ENCODE measurements at places on chromosomes 12 and 14.

DNA sequence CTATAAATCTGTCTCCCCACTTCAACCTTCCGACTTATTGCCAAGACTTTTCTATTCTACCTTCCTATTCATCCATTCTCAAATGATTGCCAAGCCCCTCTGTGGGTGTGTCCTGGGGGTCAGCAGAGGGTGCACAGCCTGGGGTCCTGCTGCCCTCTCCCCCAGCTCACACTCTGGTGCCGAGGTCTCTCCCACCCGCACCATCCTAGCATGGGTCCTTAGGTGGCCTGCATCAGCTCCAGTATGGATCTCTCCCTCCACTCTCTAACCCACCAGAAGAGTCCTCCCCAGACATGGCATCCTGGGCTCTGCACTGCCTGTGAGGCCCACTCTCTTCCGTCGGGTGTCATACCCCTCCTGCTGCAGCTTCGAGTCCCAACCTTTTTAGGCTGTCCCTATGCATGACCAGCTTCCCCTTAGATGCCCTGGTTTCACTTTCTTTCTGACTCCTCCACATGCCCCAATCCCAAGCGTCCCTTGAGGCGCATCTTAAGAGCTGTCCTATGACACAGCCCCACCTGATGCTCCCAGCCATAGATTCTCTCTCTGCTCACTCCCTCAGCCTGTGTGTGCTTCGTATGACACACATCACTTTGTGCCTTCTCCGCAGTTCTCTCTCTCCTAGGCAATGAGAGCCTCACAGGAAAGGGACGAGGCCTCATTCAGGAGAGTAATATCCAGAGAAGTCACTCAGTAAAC lies 43.9 kb downstream of the GIT2 start:
- DNase-seq: no peak

- no peak for DNase-seq
These were observed 4.7 kb upstream of the C1R start for GRCh38 chr12:7096979-7097378.

DNA sequence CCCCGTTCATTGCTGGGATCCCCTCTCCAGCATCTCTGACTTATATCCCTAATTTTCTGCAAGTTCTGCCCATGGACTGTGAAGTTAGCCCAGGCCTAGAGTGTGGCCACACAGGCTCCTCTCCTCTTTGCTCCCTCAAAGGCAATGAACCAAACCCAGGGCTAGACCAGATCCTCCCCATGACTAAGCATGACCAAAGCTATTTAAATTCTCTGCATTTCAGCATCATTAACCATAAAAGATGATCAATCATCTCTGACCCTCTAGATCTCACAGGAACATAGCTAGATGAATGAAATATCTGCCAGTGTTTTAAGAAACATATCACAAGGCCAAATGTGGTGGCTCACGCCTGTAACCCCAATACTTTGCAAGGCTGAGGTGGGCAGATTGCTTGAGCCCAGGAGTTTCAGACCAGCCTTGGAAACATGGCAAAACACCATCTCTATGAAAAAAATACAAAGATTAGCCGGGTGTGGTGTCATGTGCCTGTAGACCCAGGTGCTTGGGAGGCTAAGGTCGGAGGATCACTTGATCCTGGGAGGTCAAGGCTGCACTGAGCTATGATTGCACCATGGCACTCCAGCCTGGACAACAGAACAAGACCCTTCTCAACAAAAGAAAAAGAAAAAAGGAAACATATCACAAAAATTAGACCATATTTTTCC lies 2.2 kb upstream of the KRT3 start:
- DNase-seq: no peak

DNA sequence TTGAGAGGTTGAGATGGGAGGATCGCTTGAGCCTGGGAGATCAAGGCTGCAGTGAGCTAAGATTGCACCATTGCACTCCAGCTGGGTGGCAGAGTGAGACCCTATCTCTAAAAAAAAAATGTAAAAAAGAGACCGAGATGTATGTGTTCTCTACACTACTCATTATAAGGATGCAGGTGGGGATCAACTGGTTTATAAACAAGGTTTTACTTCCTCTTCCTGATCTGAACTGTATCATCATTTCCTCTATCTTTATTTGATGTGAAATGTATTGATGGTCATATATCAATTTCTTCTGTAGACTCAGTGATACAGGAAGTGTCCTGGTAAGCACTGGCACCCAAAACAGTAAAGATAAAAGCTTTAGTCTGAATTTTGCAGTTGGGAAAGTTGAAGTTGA lies 20.1 kb upstream of the USP44 start:
- no peak for DNase-seq

DNA sequence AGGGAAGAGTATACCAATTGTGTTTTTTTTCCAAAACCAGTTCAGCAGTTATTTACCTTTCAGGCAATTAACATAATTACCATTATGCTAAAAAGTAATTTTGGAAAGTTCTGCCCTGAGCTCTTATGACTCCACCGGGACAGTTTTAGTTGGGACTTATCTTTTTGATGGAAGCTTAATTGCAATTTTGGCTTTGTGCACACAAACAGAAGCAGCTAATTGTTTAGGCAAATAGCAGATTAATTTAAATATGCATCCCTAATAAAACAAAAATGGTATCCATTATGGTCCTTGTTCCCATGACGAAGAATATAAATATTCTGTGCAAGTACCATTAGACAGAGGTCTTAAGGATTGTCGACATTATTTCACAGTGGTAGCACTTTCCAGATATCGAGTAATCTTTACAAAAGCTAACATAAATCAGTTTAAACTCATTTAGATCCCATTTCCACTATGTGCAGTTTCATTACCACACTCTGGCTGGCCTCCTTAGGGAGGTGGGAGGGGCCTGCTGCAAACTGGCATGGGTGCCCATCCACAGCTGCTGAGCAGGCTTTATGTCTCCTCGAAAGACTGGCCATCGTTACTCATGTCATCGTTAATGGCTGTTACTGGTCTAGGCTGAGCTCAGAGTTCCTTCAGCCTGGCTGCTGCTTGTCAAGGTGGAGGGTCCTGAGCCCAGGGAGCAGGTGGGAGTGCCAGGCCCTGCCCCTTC lies 68.2 kb downstream of the FBXW8 start:
- DNase-seq: no peak

- no peak for DNase-seq
These were observed 328.0 kb downstream of the DPF3 start for GRCh38 chr14:72565917-72566316.

DNA sequence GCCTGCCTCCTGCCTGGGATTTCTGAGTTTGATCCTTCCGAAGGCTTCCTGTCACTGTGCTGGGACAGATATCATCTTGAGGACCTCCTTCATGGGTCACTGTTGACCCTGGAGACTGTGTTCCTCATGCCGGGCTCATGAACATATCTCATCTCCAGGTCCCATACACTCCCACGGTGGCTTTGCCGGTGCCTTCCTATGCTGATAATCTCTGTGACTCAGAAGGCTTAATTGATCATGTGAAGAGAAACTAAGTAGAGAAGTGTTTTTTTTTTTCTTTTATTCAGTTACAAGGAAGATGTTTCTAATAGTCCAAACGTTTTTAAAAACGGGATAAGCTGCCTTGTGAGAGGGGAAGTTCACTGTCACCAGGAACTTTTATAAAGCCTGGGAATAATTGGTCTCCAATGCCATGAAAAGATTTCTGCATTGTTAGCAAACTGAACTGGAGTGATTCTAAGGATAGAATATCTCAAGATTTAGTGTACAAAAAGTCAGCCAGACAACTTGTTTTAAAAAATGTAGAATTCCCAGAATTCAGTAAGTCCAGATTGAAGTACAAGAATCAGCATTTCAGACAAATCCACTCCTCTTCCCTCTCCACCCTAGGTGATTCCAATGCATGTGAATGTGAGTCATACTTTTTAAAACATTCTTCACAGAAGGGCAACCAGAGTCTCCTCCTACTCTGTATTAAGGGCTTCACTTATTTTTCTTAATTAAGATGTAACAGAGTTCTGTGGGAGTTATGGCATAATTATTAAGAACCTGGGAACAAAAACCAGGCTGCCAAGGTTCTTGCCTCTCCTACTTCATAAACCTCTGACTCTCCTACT lies 139.8 kb upstream of the LGR5 start:
- no peak for DNase-seq

GRCh38 chr12:123659996-123660727 lies 10.8 kb upstream of the TCTN2 start:
- DNase-seq: no peak
